ENCODE measurements at places on chromosomes 3 and 15.

- DNase-seq, result no peak
These were observed 39.1 kb downstream of the GOLM2 start for GRCh38 chr15:44327578-44327977.

GRCh38 chr3:115704661-115705338, 81.5 kb downstream of the GAP43 start:
- DNase-seq, result no peak

DNA sequence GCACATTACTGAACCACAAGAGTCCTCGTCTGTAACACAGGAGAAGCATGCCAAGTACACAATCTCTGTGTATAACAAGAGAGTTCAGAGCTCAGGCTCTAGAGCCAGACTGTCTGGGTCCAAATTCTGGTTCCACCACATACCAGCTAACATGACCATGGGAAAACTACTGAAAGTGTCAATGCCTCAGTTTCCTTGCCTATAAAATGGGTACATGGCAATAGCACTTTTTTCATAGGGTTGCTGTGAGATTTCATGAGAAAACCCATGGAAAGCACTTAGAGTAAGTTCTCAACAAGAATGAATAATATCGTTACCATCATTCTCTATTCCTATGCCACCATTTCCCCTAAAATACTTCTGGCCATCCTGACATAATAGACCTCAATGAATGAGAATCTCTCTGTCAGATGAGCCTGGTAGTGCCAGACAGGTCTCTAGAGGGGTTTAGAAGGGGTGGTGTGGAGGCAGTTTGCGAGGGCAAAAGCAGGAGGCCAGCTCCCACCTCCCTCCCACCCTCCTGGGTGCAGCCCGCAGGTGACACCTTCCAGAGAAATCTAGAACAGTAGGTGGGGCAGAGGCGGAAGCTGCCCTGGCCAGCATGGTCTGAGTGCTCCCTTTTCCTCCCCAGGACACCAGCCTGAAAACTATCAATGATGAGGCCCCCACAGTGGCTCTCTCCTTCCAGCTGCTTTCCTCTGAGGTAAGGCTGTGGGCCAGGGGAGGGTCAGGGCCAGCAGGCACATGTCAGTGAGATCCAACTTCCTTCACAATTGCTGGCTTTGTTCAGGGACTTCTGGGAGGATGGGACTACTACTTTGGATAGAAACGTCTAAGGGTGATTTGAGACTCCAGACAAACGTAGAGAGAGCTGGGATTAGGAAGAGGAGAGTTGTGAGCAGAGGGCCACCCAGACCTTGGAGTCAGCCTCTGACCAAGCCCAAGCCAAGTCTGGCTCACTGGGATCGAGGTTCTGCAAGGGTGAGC, 45.3 kb downstream of the CCDC33 start:
- DNase-seq, result no peak

GRCh38 chr3:35932995-35933394, 293.7 kb downstream of the ARPP21 start:
- DNase-seq, result no peak

GRCh38 chr3:183895296-183895695, 10.6 kb upstream of the PARL start:
- DNase-seq, result no peak

GRCh38 chr15:52440414-52440813, 88.3 kb downstream of the MYO5A start:
- peak; percentile 11 for DNase-seq

DNA sequence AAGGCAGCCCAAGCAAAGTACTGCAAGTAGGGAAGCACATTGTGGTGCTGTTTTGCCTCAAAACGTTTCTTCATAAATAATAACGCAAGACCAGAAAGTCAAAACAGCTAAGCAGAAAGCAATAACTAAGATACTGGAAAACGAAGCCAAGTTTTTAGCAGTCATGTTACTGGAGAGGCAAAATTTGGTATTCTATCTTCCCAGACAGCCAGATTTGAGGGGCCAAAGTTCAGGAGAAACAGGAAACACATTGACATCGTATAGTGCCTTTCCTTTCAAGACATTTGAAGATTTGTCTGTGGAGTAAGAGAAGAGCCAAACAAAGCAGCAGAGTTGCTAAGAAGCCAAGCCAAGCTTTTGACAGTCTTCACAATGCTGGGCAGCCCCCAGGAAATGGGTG, 843.6 kb upstream of the NECTIN3 start:
- DNase-seq, result no peak

- no peak for DNase-seq
These were observed 7.9 kb downstream of the VGLL4 start for GRCh38 chr3:11635680-11636393.

GRCh38 chr3:141863491-141863890, 13.0 kb upstream of the ATP1B3 start:
- DNase-seq, result no peak

DNA sequence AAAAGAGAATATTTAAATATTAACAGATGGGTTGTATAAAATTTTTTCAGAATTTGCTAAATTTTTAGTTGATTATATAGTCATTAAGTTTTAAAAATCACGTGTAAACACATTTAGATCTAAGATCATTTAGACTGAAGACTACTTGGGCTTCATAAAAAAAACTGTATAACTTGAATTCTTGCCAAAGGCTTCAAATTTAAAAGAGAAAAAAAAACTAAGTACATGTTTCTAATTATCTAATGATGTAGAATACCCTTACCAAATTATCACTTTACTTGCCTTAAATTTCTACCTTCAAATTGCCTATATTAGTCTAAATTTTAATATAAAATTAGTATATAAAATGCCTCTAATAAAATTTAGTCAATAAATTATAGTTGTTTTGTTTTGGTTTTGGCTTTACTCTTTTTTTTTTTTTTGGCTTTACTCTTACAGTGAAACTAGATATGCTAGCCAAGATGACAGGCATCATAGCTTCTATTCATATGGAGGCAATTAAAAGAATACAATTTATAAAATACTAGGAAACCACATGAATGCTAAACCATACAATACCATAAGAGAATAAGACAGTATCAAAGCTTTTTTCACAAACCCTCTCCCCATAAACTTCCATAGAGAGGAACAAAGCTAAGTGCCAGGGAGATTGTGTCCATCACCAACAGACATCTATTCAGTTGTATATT, 183.1 kb upstream of the KCNMB2 start:
- DNase-seq, result no peak

- no peak for DNase-seq
These were observed 615.7 kb upstream of the UBE2E2 start for GRCh38 chr3:22587446-22587845.

- DNase-seq, result no peak
These were observed 807 bp upstream of the INAFM2 start for GRCh38 chr15:40322531-40323238.

DNA sequence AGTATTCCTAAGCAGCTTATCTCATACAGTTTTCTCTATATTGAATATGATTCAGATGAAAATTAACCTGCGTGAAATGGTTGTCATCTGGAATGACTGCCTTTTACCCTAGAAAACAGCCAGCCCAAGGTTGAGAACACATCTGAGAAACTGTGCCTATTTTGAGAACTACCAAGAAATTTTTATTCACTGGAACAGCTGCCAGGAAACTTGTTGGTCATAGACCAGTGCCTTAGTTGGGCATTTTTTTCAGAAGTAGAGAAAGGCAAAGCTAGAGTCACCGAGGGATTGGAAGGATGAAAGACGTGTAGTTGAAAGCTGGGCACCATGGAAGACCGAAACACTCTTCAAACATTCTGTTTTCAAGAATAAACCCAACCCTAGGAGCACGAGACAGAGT, 277.1 kb downstream of the LPP start:
- no peak for DNase-seq

DNA sequence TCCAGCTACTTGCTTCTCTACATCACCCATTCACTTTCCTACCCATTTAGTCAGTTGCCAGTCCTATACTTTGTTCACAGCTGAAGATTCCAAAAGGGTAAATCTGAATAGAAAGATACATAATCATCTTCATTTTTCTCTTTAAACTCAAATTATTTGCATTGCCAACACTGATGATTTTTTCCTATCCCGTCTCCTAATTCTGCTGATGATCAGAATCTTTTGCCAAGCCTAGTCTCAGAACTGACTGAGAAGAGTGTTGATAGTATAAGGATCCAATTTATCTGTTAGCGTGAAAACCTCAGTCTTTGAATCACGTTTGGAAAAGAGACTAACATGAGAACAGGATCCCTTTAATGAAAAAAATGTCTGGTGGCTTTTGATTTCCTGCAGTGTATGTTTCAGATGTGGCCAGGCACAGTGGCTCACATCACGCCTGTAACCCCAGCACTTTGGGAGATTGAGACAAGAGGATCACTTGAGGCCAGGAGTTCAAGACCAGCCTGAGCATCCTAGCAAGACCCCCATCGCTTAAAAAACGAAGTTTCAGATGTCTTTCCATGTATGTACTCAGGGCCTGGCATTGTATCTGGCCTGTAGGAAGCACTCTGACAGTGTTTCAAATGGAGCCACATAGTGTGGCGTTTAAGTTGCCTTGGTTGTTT, 169.4 kb downstream of the KLHL25 start:
- DNase-seq, result no peak

DNA sequence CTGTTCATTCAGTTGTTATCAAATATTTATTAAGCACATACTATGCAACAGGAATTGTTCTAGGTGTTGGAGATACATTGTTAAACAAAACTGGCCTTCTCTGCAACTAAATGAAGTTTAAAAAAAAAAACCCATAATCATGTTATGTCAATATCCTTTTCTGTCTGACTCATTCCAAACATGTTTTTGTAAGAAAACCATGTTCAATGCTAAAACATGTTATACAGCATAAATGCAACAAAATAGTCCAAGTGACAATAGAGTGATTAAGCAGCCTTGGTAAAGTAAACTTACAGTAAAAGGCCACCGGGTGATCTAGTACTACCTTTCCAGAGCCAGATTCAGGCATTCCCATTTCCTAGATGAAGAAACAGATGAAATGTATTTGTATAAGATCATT, 278.0 kb upstream of the NECTIN3 start:
- no peak for DNase-seq

- no peak for DNase-seq
These were observed 568.3 kb downstream of the AGBL1 start for GRCh38 chr15:86647810-86648440.

GRCh38 chr3:80097674-80098073, 329.9 kb upstream of the ROBO1 start:
- no peak for DNase-seq

GRCh38 chr3:168431491-168431890, 335.8 kb upstream of the GOLIM4 start:
- DNase-seq, result no peak

DNA sequence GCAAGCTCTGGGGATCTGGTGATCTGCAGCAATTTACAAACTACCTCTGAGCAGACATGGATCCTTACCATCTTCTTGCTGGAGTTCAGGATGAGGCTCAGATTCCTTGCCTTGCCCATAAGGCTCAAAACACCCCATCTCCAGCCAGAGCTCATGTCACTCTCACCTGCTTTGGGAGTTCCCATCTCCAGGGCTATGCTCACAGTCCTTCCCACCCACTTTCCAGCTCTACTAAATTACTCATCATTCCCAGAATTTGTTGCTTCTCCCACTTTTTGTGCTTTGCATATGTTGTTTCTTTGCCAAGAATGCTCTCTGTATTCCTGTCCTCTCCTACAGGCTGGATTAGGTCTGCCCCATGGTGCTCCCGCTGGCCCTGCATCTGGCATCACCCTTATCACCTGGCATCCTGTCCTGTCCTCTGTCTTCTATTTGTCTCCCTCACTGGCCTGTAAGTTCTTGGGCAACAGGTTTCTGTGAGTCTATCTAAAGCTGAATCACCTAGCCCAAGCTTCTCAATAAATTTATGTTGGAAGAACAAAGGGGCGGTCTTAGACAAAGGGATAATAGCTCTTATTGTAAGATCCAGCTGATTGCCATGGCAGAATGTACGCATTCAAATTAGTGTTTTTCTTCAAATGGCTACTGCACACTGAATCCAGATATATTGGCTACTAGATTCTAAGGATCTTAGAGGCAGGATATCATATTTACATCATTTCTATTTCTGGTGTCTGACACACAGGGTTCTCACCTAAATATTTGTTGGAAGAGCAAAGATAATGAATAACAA, 179.2 kb downstream of the CLSTN2 start:
- no peak for DNase-seq

DNA sequence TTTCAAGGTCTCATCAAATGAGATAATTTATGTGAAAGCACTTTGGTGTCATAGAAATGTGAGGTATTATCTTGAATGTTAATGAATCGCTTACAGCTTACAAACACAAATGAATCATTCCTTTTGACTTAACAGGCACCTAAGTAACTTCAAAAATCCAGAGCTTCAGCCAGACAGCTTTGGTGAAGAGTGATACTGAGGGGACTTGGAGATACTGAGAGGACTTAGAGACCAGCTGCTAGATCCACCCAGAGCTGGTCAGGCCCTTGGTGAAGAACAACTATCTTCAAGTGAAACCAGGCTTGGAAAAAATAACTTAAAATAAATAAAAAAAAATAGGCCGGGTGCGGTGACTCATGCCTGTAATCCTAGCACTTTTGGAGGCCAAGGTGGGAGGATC, 16.2 kb upstream of the ZFYVE19 start:
- DNase-seq, result no peak

- DNase-seq, result no peak
These were observed 557 bp downstream of the ELL3 start for GRCh38 chr15:43776101-43776717.

- no peak for DNase-seq
These were observed 8.9 kb upstream of the AADACL2 start for GRCh38 chr3:151724576-151725562.

DNA sequence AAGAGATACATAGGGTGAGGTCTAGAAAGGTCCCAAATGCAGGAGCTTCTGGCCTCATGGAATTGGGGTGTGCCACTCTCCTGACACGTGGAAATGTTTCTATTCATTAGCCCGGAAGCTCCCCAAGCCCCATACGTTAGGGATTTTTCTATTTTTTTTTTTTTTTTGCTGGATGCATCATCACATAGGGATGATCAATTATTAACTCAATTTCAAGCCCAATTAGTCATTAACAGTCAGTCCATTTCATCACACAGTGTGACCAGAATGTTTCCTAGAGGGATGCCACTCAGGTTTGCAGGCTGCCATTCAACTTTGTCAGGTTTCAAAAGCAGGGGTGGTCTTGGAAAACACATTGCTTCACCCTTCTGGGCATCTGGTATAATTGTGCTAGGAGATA, 40.7 kb upstream of the MKRN3 start:
- no peak for DNase-seq

- DNase-seq, result peak; percentile 53
These were observed at the start of gene VWA5B2 for GRCh38 chr3:184229394-184230080. VWA5B2 (plus strand) TSS chr3:184229585; CDS start chr3:184230529, 944 bp downstream.

DNA sequence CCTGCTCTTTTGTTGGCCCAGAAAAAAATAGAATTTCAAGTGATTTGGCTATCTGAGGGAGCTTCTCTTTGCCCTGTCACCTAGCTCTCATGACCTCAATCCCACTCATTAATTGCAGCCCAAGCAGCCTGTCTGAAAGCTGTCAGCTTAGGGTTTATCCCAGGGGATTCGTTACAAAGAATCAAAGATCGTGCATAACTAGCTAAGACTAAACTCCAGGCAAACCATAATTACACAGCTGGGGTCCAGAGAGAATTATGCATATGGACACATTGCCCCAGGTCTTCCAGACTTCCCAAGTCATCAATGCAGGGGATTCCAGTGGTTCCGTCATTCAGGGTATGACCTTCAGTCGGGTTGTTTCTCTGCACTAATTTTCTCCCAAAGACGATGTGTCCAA, 91.6 kb upstream of the CBLB start:
- no peak for DNase-seq

- DNase-seq, result no peak
These were observed 357.8 kb downstream of the VPS13C start for GRCh38 chr15:61702224-61703020.

All from activated CD8-positive, alpha-beta memory T cell treated with anti-CD3 and anti-CD28 coated beads for 4 hours (primary cell).